Activated CD4-positive, alpha-beta T cell treated with anti-CD3 and anti-CD28 coated beads, Interleukin-2, amount 50 U/mL, for 1 hour (primary cell): ENCODE measurements at places on chromosomes 6 and 20.

DNA sequence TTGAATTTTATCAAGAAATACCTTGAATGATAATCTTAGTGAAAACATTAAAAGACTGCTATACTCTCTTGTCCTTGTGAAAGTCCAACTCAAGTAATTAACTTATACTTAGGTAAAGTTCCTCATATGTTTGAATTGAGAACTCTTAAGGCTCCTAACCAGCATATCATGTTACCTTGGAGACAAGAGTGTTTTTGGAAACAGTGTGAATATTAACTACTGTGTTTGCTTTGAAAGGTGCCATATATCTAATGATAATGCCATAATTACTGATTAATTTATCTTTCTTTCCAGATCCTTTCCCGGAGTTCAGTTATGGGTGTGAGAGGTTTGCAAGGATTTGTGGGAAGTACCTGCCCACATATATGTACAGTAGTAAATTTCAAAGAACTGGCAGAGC, 10.5 kb downstream of the FAM120B start:
- DNase-seq, result no peak

GRCh38 chr6:36914227-36914794, 28.6 kb downstream of the C6orf89 start:
- DNase-seq, result peak; percentile 24

DNA sequence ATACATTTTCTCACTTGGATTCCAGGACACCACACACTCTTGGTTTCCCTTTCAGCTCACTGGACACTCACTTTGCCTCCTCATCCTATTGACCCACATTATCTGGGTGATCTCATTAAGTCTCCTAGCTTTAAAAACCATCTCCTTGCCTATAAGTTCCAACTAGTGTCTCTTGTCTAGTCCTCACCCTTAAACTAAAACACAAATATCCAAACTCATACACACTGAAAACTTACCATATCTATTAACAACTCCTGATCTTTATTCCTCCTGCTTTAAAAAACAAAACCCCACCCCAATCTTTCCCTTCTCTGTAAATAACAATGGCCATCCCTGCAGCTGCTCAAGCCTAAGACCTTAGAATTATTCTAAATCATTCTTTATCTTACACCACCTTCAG, 3.5 kb upstream of the SMIM28 start:
- DNase-seq, result no peak

GRCh38 chr6:128632131-128632530, 111.7 kb upstream of the PTPRK start:
- DNase-seq, result no peak

DNA sequence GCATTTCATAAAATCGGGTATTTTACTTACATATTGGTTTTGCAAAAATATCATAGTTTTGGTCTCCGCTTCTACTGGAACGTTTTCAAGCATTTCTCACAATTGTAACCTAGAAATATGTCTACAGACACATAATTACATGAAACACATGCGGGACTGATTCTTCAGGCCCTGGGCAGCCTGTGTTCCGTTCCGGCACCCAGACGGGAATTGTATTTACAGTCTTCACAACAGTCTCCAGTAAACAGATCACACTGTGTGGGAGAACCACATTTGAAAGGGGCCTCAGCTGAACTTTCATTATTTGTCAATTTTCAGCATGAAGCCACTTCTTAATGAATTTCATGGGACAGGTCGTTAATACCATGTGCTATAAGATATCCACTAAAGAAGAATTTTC, 196.9 kb downstream of the DST start:
- no peak for DNase-seq

DNA sequence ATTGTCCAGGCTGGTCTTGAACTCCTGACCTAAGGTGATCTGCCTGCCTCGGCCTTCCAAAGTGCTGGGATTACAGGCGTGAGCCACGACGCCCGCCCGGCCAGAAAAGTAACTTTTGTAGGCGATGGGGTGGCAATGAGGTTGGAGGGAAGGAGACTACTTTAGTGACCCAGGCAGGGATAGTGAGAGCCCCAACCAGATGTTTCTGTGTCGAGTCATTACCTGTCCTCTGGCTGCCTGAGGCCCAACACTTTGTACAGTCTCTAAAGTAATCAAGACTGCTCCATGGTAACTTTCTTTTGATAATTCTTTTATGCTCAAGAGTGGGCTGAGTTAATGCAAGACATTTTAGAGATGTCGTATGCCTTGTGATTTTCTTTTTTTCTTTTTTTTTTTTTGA, 6.8 kb downstream of the SASH1 start:
- DNase-seq, result no peak
